ENCODE measurements at places on chromosomes 13 and 19. TPM values are rescaled to one million over a fixed set of nuclear protein-coding genes. Genes with fewer than 3 reads are reported as not detected.

GRCh38 chr13:109383683-109384082 lies 402.7 kb downstream of the IRS2 start:
- H3K36me3 ChIP-seq, result no peaks in the 10 kb centered on the region
- H3K27me3 ChIP-seq, result no peaks in the 10 kb centered on the region
- H3K4me3 ChIP-seq, result no peak overlapping the region
- H3K27ac ChIP-seq, result no peak overlapping the region
- no peaks in the 10 kb centered on the region for H3K4me1 ChIP-seq

GRCh38 chr13:109725297-109725696 lies 61.1 kb downstream of the IRS2 start:
- H3K27ac ChIP-seq, result no peak overlapping the region
- no peaks in the 10 kb centered on the region for H3K4me1 ChIP-seq
- DNase-seq, result no peak
- H3K27me3 ChIP-seq, result no peaks in the 10 kb centered on the region
- H3K4me3 ChIP-seq, result no peak overlapping the region

GRCh38 chr13:37326334-37326733 lies 220.9 kb upstream of the CSNK1A1L start:
- no peaks in the 10 kb centered on the region for H3K4me1 ChIP-seq
- DNase-seq, result no peak
- H3K27ac ChIP-seq, result no peak overlapping the region
- H3K36me3 ChIP-seq, result no peaks in the 10 kb centered on the region
- no peaks in the 10 kb centered on the region for H3K27me3 ChIP-seq
- H3K4me3 ChIP-seq, result no peak overlapping the region

TBXA2R gene
- total RNA-seq, result not detected

GRCh38 chr13:46184277-46184699 lies 2.3 kb upstream of the LCP1 start:
- no peak overlapping the region for H3K4me3 ChIP-seq
- peak overlapping the region; percentile 71 for H3K27ac ChIP-seq
- no peaks in the 10 kb centered on the region for H3K4me1 ChIP-seq
- peak; percentile 38 for DNase-seq

DNA sequence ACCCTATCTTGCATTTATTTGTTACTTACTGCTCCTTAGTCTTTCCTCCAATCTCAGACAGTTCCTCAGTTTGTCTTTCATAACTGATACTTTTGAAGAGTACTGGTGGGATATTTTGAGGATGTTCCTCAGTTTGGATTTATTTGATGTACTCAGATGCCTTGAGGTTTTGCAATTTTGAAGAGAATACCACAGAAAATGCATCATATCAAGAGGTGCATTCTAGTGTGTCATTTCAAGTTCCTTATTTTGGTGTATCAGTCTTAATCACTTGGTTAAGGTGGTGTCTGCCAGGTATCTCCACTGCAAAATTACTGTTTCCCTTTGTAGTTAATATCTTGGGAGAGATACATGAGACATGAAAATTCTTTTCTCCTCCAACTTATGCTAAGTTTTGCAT lies 75.1 kb downstream of the URI1 start:
- no peaks in the 10 kb centered on the region for H3K27me3 ChIP-seq
- DNase-seq, result no peak
- H3K36me3 ChIP-seq, result peaks cover 43% of the 10 kb centered on the region
- no peaks in the 10 kb centered on the region for H3K4me1 ChIP-seq
- H3K4me3 ChIP-seq, result no peak overlapping the region
- no peak overlapping the region for H3K27ac ChIP-seq

- H3K27ac ChIP-seq, result no peak overlapping the region
- no peak for DNase-seq
- no peaks in the 10 kb centered on the region for H3K4me1 ChIP-seq
- H3K36me3 ChIP-seq, result no peaks in the 10 kb centered on the region
Observed at GRCh38 chr13:25478186-25478585, 106.4 kb downstream of the ATP8A2 start.

DNA sequence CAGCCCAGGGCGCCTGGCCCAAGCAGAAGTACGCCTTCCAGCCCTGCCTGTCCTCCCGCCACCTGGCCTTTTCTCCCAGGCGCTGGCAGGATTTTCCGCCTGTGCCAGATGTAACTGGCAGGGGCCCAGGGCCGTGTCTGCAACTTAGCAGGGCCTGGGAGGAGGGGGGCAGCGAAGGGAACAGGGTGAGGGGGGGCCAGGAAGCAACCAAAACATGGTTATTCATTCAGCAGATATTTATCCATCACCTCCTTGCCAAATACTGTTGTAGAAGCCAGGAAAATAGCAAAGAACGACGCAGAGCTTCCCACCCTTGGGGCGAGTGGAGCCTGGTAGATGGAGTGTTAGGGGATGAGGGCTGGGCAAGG lies 5.6 kb downstream of the TLE6 start:
- peak; percentile 93 for DNase-seq
- H3K36me3 ChIP-seq, result no peaks in the 10 kb centered on the region
- H3K27me3 ChIP-seq, result no peaks in the 10 kb centered on the region
- peak overlapping the region; percentile 86 for H3K27ac ChIP-seq
- no peak overlapping the region for H3K4me3 ChIP-seq

DNA sequence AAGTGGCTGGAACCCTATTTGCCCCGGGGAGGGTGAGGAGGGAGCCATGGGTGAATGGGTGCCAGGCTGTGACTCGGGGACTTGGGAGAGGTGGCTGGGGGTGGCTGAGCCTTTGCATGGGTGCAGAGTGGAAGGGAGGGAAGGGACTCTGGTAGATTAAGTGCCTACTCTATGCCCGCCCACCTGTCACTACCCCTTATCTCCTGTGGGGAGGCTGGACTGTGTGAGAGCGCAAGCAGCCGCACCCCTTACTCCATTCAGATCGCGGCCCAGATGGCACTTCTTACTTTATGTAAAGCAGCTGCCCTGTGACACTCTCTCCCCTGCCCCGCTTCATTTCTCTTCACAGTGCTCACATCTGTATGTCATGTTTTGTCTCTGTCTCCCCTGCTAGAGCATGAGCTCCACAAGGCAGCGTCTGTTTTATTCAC lies 2.9 kb downstream of the KASH5 start:
- H3K36me3 ChIP-seq, result no peaks in the 10 kb centered on the region
- peaks cover 10% of the 10 kb centered on the region for H3K27me3 ChIP-seq
- no peak overlapping the region for H3K27ac ChIP-seq

METTL21C gene
- total RNA-seq, result not detected

Data from stomach (tissue), 19 donors.